ENCODE measurements at places on chromosomes 1 and 21. TPM values are rescaled to one million over a fixed set of nuclear protein-coding genes. Genes with fewer than 3 reads are reported as not detected.

- no peaks in the 10 kb centered on the region for H3K4me1 ChIP-seq
- H3K4me3 ChIP-seq, result no peak overlapping the region
- no peak for DNase-seq
- peaks cover 10% of the 10 kb centered on the region for H3K36me3 ChIP-seq
These were observed 111.6 kb downstream of the ADGRL2 start for GRCh38 chr1:81912383-81912782.

- H3K4me1 ChIP-seq, result no peaks in the 10 kb centered on the region
- H3K27me3 ChIP-seq, result no peaks in the 10 kb centered on the region
- H3K36me3 ChIP-seq, result no peaks in the 10 kb centered on the region
- no peak overlapping the region for H3K27ac ChIP-seq
These were observed 336.1 kb upstream of the ZP4 start for GRCh38 chr1:238226810-238227209.

- H3K27me3 ChIP-seq, result no peaks in the 10 kb centered on the region
- DNase-seq, result no peak
- peaks cover 11% of the 10 kb centered on the region for H3K4me1 ChIP-seq
These were observed 278.0 kb downstream of the HLX start for GRCh38 chr1:221157026-221157761.

DNA sequence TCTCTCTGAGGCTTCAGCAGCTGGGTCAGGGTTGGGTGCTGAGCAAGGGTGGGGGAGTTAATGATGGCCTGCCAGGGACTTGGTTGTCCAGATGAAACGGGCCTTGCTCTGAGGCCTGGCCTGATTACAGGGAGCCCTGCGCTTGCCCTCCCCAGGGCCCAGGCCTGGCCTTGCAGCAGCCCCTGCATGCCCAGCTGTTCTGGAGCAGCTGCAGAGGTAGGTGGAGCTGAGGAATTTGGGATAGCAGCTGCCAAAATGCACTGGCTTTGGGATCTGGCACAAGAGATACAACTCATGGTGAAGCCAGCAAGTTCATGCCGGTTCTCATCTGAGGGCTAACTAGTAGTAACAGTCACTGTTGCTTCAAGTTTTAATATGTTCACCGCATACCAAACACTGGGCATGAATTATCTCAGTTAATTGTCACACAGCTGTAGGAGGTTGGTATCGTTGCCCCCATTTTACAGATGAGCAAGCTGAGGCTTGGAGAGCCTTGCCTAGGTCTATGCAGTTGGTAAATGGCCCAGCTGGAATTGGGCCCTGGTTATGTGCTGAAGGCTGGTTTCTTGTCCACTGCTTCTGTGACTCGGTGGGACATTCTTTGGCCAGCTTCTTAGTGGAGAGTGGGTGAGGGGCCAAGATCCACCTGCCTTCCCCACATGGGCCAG lies 7.3 kb upstream of the SERINC2 start:
- peaks cover 21% of the 10 kb centered on the region for H3K4me1 ChIP-seq
- peak overlapping the region; percentile 61 for H3K27ac ChIP-seq
- H3K36me3 ChIP-seq, result no peaks in the 10 kb centered on the region
- H3K4me3 ChIP-seq, result no peak overlapping the region
- H3K27me3 ChIP-seq, result no peaks in the 10 kb centered on the region

- H3K4me1 ChIP-seq, result peaks cover 74% of the 10 kb centered on the region
- peak overlapping the region; percentile 31 for H3K4me3 ChIP-seq
- H3K27ac ChIP-seq, result peak overlapping the region; percentile 27
- DNase-seq, result peak; percentile 79
These were observed 32.7 kb upstream of the WASF2 start for GRCh38 chr1:27522432-27523336.

The YARS1 gene
- total RNA-seq, result 81.3 TPM

GRCh38 chr1:117770981-117771531 lies 158.4 kb downstream of the GDAP2 start:
- no peaks in the 10 kb centered on the region for H3K36me3 ChIP-seq
- H3K27ac ChIP-seq, result no peak overlapping the region
- no peaks in the 10 kb centered on the region for H3K27me3 ChIP-seq
- DNase-seq, result no peak
- no peak overlapping the region for H3K4me3 ChIP-seq

Measured in SJCRH30 (cell line).